Right renal cortex interstitium (tissue), 3 donors: ENCODE measurements at places on chromosomes 1 and 21.

- no peak for DNase-seq
Measured at GRCh38 chr1:206905295-206906164, 8.3 kb downstream of the IL24 start.

- no peak for DNase-seq
Measured at GRCh38 chr1:216881695-216882094, 158.5 kb upstream of the ESRRG start.

- no peak for DNase-seq
Measured at GRCh38 chr1:7703321-7704213, 67.5 kb upstream of the VAMP3 start.

DNA sequence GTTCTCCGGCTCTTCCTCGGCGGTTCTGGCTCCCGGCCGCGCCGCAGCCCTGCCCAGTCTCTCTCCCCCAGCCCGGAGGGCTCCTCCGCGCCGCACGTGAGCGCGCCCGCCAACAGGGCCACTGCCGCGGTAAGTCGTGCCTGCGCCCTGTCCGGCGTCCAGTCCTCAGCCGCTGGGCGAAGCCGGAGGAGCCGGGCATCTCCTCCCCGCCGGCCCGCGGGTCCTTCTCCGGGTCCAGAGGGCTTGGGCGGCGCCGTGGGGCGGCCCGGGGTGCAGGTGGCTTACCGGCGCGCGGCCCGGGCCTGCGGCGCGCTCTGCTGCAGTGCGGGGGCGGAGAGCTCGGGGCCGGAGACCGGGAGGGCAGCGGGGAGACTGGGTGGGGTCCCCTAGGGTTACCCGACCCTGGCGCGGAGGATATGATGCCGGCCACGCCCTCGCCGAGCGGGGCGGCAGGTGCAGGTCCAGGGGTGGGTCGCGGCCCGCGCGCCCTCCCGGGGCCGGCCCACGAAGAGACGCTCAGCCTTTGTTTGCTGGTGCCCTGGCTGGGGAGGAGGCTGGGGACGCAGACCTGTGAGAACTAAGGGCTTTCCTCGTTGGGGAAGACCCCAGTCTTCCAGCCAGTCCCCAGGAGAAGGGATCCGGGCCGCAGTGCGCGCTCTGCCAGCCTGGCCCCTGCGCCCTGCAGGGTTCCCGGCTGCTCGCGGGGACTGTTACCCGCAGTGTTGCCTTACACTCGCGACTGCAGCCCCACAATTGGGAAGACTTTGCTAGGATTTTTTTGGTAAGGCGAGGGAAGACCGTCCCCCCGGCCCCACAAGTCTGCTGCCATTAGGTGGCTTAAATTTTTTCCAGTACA lies at the start of gene DOP1B:
Gene DOP1B (plus strand): TSS at position 10 of the 856 bp plus-strand sequence. CDS start 7,910 bp downstream, outside the sequence.
- DNase-seq, result no peak

DNA sequence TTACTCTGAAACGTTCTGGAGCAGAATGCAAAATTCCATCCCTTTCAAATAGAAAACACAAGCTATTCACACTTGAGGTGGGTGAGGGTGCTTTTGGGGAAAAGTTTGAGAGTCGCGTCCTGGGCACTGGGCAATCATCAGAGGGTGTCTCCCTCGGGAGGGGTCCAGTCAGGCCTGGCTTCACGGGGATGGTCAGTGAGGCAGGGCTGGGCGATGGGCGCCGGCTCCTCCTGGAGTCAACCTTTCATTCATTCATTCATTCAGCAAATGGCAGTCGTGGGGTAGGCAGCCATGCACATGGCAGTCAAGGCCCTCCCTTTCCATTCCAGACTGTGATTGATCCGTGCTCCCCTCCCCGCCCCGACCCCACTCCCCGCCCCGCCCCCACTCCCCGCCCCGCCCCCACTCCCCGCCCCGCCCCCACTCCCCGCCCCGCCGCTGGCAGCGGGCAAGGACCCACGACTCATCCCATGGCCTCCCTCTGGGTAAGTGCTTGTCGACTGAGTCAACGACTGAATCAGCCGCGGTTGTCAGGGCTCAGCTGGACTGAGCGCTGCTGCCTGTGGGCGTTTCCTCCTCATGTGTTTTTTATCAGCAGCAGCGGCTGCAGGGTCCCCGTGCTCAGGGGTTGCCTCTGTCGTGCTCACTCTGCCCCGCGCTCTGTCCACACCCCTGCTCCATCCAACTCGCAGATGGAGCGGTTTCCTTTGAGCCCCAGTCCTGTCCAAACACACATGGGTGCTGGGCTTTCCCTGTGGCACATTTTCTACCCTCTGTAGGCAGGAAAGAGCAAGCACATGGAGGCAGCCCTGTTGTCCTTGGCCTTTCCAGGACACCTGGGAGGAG lies 12.5 kb upstream of the SPSB1 start:
- DNase-seq, result no peak
